ENCODE measurements at places on chromosomes 2 and 18. TPM values are rescaled to one million over a fixed set of nuclear protein-coding genes. Genes with fewer than 3 reads are reported as not detected.

RND3 gene
- total RNA-seq = 287 TPM

C18orf32 gene
- total RNA-seq = 7.9 TPM

CDH2 gene
- total RNA-seq = 337 TPM

LONRF2 gene
- not detected for total RNA-seq

MAL gene
- not detected for total RNA-seq

UGT1A8 gene
- 0.08 TPM for total RNA-seq

HDAC4 gene
- 6.3 TPM for total RNA-seq

FBLN7 gene
- total RNA-seq = 4.0 TPM

MEP1B gene
- total RNA-seq = 0.12 TPM

STAT4 gene
- total RNA-seq = 4.1 TPM

RAPH1 gene
- 16.5 TPM for total RNA-seq

Data from smooth muscle cell of the coronary artery (primary cell).